ENCODE measurements at places on chromosomes 13 and 19.

DNA sequence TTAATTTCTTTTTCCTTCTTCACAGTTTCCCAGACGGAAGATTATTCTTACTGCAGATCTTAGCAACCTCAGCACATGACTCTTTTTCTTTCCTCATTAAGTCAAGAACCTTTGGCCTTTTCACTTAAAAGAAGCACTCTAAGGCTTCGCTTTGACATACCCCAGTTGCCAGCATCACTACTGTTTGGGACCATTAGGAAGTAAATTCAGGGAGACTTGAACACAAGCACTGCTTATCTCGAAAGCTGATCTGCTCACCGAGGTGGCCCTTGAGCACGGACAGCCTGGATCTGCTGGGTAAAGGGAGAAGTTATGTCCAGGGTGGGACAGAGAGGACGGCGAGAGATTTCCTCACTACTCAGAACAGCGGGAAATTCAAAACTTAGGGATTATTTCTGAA lies 151.4 kb upstream of the RNF113B start:
- DNase-seq: no peak

- no peak for DNase-seq
Observed at GRCh38 chr13:113747291-113747833, 11.7 kb upstream of the TMEM255B start.

- DNase-seq: peak; percentile 77
Observed at GRCh38 chr19:46639358-46640182, 3.6 kb upstream of the GNG8 start.

DNA sequence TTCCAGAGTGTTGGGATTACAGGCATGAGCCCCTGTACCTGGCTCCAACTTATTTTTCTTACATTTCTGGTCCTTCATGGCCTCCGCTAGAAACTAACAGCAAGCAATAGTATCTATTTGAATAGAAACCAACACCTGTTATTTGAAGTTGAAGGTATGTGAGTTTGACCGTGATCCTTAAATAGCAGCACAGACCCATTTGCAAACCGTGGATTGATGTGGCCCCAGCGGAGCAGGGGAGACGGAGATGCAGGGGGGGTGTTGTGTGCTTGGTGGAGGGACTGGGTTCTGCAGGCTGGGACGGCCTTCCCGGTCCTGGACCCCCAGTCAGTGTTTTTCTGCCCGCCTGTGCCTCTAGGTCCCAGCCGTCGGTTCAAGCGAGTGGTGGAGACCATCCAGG lies 16.9 kb downstream of the TMEM150B start:
- no peak for DNase-seq

GRCh38 chr19:8460516-8461298 lies 15.9 kb downstream of the HNRNPM start:
- no peak for DNase-seq

- DNase-seq: peak; percentile 83
Observed at GRCh38 chr19:50695251-50696093, 24.1 kb downstream of the SHANK1 start.

All from AG08396 (cell line).